ENCODE measurements at places on chromosomes 12 and 14.

- no peak for DNase-seq
Observed at GRCh38 chr12:65879878-65880277, 55.6 kb downstream of the HMGA2 start.

- DNase-seq: no peak
Observed at GRCh38 chr12:5507944-5508343, 76.0 kb downstream of the NTF3 start.

GRCh38 chr12:96227365-96228106 is 33.4 kb downstream of the ELK3 start:
- DNase-seq: no peak

- DNase-seq: no peak
Observed at GRCh38 chr12:104769144-104769561, 188.9 kb downstream of the SLC41A2 start.

GRCh38 chr14:72118841-72119240 is 186.6 kb downstream of the RGS6 start:
- DNase-seq: no peak

GRCh38 chr14:63650256-63650952 is 8.7 kb upstream of the WDR89 start:
- DNase-seq: no peak

GRCh38 chr14:79278798-79279644 is 932.3 kb downstream of the DIO2 start:
- no peak for DNase-seq

- DNase-seq: no peak
Observed at GRCh38 chr12:47949441-47950341, 13.7 kb upstream of the TMEM106C start.

GRCh38 chr14:55248411-55248810 is 22.8 kb upstream of the FBXO34 start:
- DNase-seq: no peak

DNA sequence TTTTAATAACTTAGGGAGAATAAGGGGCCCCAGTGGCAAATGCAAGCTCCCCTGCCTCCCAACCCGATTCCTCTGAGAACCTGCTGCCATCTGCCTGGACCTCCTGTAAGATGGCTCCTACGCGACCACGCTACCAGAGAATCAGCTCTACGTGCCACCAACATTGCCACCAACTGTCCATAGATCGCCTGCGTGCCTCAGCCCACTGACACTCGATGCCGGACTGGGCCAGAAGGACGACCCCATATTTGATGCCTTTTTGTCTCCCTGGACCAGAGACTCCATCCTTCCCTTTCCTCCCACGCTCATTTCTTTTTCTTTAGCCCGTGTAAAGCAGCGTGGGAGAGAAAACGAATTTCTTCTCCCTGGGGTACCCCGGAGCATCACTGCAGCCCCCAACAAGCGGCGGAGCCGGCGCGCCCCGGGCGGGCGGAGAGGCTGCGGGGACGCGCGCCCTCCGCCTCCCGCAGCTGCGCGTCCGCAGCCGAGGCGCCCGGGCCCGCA is 565 bp upstream of the KLHL42 start:
- no peak for DNase-seq

GRCh38 chr14:93431036-93431670 is 414 bp downstream of the UNC79 start:
- DNase-seq: no peak

DNA sequence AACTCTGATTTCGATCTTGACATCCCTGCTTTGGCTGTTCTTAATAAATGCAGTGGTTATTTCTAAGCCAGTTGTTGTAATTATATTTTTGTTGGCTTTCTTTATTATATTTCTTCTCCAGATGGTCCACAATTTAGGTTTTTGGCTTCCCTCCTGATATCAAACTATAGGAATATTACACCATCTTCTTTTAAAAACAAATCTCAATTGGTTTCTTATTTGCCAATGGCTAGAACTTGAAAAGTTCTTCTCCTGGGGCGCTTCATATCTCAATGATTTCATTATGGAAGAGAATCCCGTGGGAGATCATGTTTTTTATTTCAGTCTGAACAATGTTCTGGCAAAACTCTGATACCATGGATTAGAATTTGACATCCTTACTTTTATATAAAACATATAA is 292.3 kb downstream of the FLRT2 start:
- DNase-seq: no peak

- DNase-seq: no peak
Observed at GRCh38 chr12:66916189-66916588, 237.3 kb upstream of the GRIP1 start.

DNA sequence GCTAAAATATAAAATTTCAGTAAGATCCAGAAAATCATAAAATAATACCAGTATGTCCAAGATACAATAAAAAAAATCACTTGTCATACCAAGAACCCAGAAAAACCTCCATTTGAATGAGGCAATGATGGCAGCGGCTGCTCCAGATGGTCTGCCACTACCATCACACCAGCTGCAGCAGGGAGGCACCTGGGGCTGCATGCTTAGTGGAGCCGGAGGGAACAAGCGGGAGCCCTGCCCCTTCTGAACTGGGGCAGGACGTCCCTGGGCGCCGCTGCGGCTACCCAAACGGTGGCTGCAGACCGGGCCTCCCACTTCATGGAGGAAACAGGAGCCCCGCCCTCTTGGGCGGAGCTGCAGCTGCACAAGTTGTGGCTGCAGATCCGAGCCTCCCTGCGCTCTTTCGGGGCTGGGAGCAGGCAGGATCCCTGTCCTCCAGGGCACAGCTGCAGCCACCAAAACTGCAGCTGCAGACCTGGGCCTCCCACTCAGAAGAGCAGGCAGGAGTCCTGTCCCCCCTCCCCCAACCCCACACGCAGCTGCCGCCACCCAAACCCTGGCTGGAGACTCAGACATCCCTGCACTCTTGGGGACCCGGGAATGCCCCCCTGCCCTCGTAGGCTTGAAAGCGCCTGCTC is 36.1 kb upstream of the OR5AU1 start:
- DNase-seq: peak; percentile 72

GRCh38 chr14:105888151-105888550 is 361.8 kb downstream of the TMEM121 start:
- DNase-seq: peak; percentile 28

DNA sequence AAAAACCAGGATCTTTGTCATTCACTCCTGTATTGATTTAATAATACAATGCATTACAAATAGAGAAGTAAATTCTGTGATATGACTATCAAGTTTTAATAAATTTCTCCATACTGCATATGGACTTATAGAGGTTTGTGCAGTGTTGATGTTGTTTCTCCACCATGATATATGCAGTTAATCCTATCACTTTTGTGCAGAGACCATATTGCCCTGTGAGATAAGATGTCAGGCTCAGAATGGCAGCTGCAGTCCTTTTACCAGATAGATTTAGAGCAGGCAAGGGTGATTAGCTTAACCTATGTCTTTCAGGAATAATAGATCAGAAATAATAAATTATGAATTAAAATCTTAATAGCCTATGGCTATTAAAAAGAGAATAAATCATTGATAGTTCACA is 38.6 kb upstream of the KCNJ8 start:
- no peak for DNase-seq

DNA sequence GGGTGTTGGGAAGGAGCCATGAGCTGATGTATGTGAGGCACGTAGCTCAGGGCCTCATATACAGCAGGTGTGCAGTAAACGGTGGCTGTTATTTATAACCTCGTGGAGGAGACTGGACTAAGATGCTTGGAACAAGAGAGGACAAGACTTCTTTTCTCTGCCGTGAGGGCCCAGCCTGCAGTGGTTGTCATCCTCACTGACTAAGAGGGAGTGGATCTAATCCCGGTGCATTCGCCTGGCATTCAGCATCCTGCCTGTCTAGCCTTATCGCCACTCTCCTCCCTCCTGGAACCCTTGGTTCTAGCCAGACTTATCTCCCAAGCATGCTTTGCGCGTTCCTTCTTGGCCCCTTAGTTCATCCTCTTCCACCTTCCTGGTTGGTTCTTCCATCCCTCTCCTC is 3.9 kb downstream of the TSPAN9 start:
- DNase-seq: no peak

DNA sequence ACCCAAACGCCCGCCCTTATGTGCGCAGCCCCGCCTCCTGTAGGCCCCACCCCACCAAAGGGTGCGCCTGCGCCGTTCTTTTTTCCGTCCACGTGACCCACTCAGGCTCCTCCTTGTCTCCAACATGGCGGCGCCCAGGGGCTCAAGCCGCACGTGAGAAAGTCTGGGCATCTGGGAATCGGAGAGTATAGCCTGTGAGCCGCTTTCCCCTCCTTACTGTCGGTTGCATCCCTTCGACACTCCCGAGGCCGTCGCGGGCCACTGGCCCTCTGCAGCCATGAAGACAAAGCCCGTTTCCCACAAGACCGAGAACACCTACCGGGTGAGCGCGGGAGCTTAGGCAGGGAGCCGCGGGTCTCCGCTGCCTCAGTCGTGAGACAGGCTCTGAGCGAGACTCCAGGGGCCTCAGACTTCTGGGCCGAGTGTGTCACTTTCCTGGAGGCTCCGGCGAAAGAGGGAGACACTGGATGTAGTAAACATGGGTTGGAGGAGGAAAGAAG is at the start of gene UTP20:
TSS of gene UTP20 (plus strand) at position 100 of the 500 bp plus-strand sequence. CDS start at position 278, 178 bp downstream.
- DNase-seq: peak; percentile 90

- DNase-seq: no peak
Observed at GRCh38 chr14:32627545-32628298, 298.6 kb downstream of the AKAP6 start.

- no peak for DNase-seq
Observed at GRCh38 chr14:101709962-101710931, 51.3 kb upstream of the PPP2R5C start.

GRCh38 chr14:102492531-102492910 is 17.1 kb downstream of the ANKRD9 start:
- DNase-seq: no peak

DNA sequence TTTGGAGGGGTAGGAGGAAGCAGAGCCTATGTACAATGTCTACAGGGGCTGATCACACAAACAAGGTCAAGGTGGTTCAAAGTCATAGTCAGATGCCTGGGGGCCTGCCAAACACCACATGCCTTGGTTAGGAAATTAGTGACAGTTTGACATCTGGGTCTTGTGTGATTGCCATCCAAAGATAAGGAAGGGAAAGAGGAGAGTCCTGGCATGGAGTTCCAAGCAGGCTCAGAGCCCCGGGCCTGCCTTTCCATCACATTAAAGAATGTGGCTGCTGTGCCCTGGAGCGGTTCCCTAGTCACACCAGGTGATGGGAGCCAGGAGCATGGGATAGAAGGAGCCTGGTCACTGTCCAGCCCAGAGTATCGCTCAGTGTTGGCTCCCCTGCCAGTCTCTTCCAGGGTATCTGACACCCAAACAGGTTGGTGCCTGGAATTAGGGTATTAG is 53.6 kb upstream of the BCL2L14 start:
- DNase-seq: no peak

DNA sequence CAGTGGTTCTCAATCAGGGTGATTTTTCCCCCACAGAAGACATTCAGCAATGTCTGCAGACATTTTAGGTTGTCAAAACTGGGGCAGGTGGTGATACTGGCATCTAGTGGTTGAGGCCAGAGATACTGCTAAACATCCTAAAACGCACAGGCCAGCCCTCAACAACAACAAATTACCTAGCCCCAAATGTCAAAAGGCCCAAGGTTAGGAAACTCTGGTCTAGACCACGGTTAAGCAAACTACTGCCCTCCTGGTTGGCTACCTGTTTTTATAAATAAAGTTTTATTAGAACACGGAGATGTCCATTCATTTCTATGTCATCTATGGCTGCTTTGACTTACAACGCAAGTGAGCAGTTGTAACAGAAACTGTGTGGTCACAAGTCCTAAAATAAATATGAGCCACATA is 186.7 kb downstream of the EFCAB11 start:
- DNase-seq: peak; percentile 65

GRCh38 chr12:27623645-27624044 is 72.6 kb upstream of the REP15 start:
- DNase-seq: no peak

- DNase-seq: peak; percentile 16
Observed at GRCh38 chr12:128840862-128841468, 12.3 kb upstream of the GLT1D1 start.

DNA sequence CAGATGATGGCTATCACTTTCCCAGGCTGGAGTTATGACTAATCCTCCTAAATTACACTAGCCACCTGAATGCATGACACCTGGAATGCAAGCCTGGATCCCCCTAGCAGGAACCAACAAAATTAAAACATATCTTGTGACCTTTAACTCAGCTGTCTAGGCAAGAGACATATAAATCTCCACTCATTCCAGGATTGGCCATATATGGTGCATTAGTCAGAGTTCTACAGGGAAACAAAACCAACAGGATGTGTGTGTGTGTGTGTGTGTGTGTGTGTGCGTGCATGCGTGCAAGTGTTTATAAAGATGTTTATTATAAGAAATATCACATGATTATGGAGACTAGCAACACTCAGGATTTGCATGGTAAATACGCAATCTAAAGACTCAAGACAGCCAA is 212.8 kb downstream of the KIF21A start:
- no peak for DNase-seq

GRCh38 chr14:20622816-20623291 is 18.6 kb downstream of the OR6S1 start:
- DNase-seq: no peak

DNA sequence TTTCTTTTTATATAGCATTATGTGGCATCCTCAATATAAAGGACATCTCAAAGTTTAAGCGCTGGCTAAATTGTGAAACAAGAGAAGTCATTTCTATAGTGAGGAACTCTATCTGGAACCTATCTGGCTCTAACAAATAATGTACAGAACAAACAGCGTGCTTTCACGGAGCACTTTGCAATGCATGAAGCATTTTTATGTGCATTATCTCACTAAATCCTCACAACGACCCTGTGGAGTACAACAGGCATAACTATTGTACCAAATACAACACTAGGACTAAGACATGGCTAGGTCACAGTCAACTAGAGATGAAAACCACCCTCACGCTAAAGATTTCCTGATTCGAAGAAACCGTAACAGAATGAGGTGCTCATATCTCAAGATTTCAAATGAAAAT is 8.6 kb downstream of the SPPL3 start:
- DNase-seq: no peak

DNA sequence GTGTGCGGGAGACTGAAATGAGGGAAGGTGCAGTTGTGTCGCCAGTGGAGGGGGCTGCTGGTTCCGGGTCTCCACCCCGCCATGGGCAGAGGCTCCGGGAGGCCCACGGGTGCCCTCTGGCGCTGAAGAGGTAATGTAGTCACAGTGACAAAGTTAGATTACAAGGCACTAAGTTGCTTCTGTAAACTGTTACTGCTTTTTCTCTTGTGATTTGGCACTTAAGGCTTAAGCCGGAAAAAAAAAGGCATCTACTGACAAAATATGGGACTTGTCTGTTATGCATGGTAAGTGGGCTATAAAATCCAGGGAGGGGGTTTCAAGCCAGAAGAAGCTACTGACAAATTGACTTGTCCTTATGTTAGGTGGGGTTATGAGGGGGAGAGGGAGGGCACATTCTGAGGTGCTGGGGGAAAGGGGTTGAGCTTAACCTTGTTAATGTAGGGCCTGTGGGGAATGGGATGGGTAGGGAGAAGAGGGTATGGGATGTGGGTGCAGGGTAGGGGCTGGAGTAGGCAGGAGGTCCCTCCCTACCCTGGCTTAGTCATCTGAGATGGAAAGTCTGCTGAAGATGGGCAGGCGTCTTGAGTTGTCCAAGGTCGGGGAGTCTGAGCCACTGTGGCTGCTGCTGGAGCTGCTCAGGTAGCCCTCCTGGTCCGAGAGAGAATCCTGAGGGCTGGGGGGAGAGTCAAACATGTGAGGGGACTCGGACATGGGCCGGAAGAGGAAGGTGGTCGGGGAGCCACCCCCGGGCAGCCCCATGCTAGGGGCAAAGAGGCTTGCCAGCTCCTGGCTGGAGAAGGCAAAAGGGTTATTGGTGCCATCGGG is 3.7 kb downstream of the ZFP36L1 start:
- peak; percentile 85 for DNase-seq

- DNase-seq: no peak
Observed at GRCh38 chr12:108505129-108505528, 9.9 kb upstream of the FICD start.

All from natural killer cell treated with Interleukin-12 subunit alpha and Interleukin-12 subunit beta and Interleukin-15 and Interleukin-18, amount 100 ng/mL, for 72 hours (primary cell).